ENCODE measurements at places on chromosomes 2 and 18. TPM values are rescaled to one million over a fixed set of nuclear protein-coding genes. Genes with fewer than 3 reads are reported as not detected.

CHMP1B gene
- 38.1 TPM for total RNA-seq

ZAP70 gene
- not detected for total RNA-seq

PSMA8 gene
- total RNA-seq, result not detected

CRACDL gene
- total RNA-seq, result 3.2 TPM

AQP4 gene
- total RNA-seq, result not detected

CPO gene
- total RNA-seq, result not detected

BABAM2 gene
- 47.5 TPM for total RNA-seq

LAMA1 gene
- 0.17 TPM for total RNA-seq

ZC3H6 gene
- 0.11 TPM for total RNA-seq

NR4A2 gene
- 2.0 TPM for total RNA-seq

STAT4 gene
- total RNA-seq, result 3.9 TPM

TMEM163 gene
- not detected for total RNA-seq

KHK gene
- total RNA-seq, result 9.5 TPM

GALNT13 gene
- total RNA-seq, result 10.7 TPM

CRYGD gene
- not detected for total RNA-seq

SPP2 gene
- not detected for total RNA-seq

SCN9A gene
- total RNA-seq, result 4.8 TPM

ACTR3 gene
- total RNA-seq, result 244 TPM

RGPD4 gene
- total RNA-seq, result 0.07 TPM

Data from A549 treated with GW870086 at 1 μM for 4 hours (cell line).